ENCODE measurements at places on chromosomes 13 and 19.
A peak's percentile ranks its signal among the peaks of the same experiment; 100 is the strongest.

GRCh38 chr13:75326173-75327134 lies 155.5 kb downstream of the TBC1D4 start:
- DNase-seq: no peak

- no peak for DNase-seq
Measured at GRCh38 chr13:99847318-99847750, 124.2 kb downstream of the ZIC5 start.

GRCh38 chr13:27634791-27635190 lies 13.1 kb downstream of the POLR1D start:
- no peak for DNase-seq

GRCh38 chr13:97226013-97226412 lies 3.9 kb downstream of the MBNL2 start:
- DNase-seq: no peak

DNA sequence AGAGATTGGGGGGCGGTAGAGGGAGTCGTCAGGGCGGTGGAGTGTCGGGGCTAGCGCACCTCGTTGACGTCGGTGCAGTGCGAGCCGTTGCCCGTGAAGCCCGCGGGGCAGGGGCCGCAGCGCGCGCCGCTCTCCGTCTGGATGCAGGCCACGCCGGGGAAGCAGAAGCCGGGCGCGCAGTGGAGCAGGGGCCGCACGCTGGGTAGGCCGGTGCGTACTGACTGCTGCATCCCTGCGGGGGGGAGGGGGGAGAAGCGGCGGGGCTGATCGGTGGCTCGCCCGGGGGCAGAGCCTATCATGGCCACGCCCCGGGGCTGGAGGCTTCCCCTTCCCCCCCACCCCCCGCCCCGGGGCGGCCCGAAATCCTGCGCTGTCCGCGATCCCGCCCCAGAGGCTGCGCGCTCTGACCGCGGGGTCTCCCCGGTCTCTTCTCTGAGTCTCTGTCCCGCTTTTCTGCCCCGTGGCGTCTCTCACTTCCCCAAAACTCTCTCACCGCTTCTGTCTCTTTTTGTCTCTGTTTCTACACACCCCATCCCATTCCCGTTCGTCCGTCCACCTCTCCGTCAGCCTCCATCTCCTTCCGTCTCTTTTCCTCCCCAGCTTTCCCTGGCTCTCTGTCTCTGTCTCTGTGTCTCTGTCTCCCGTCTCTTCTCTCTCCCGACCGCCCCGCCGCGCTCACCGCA lies 1.1 kb downstream of the COMP start:
- DNase-seq: no peak

DNA sequence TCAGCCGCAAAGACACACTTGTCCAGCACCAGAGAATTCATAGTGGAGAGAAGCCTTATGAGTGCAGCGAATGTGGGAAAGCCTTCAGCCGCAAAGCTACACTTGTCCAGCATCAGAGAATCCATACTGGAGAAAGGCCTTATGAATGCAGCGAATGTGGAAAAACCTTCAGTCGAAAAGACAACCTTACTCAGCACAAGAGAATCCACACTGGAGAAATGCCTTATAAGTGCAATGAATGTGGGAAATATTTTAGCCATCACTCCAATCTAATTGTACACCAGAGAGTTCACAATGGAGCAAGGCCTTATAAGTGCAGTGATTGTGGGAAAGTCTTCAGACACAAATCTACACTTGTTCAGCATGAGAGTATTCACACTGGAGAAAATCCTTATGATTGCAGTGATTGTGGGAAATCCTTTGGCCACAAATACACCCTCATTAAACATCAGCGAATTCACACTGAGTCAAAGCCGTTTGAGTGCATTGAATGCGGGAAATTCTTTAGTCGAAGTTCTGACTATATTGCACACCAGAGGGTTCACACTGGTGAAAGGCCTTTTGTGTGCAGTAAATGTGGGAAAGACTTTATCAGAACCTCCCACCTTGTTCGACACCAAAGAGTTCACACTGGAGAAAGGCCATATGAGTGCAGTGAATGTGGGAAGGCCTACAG lies 6.8 kb downstream of the ZNF134 start:
- DNase-seq: no peak

- DNase-seq: no peak
Measured at GRCh38 chr19:12126707-12127106, 13.4 kb downstream of the ZNF20 start.

DNA sequence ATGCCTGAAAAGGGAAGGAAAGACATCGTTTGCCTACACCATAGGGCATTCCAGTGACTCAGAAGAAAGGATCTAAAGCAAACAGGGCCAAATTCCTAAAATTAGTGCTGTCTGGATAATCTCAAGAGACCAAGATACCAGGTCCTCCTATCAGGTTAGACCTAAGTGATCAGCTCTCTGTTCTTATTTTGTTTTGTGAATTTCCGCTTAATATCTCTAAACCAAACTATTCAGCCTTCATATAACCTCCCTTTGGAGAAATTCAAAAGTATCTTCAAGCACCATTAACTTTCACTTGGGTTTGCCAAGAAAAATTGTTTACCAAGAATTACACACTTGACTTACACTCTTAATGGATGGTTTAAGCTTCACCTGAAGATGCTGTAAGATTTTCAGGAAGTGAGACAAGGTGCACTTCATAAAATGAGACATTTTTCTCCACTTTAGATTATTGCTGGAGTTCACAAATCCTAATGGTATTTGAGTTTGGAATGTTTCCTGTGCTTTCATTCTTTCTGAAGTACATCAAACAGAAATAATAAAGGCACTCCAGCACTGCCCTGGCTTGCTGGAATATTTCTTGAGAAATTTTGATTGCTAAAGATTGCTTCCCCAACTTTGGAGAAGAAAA lies 376.1 kb downstream of the LMO7 start:
- no peak for DNase-seq

DNA sequence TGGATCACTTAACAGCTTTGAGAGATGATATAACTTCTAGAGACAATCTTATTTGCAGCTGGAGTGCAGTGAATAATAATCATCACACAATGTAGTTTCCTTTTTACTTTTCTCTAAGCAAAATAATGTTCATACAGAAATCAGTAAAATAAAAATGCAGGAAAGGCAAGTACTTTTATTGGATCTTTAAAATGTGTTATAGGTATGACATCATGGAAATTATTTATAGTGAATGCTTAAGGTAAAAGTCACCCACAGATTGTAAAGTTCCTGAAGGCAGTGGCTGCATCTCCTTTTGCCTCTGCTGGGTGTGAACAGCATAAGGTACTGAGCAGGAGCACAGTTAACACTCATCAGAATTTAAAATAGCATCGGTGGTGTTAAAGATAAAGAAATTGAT lies 17.3 kb upstream of the IL17D start:
- no peak for DNase-seq

DNA sequence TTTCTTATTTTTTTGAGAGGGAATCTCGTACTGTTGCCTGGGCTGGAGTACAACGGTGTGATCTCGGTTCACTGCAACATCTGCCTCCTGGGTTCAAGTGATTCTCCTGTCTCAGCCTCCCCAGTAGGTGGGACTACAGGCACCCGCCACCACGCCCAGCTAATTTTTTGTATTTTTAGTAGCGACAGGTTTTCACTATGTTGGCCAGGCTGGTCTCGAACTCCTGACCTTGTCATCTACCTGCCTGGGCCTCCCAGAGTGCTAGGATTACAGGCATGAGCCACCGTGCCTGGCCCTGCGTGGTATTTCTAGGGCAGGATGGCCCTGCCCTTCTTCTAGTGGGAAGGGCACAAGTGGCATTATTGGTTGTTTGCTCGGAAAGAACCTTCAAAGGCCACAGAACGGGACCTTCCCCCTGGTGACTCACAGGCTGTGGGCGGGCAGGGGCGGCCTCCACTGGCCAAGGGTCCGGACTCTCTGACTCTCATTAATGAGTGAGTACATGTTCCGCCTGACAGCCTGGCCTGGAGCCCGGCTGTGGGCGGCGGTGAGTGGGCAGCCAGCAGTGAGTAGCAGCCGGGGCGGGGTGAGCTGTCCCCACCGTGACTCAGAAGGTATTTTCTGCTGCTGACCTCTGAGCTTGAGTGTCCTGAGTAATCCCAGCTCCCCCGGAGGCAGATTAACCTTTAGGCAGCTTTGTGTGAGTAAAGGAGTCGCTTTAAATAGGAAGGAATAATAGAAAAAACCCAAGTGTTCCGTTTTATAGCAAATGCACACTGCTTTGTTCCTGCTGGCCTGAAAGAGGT lies 5.1 kb downstream of the DOT1L start:
- DNase-seq: peak; percentile 54

DNA sequence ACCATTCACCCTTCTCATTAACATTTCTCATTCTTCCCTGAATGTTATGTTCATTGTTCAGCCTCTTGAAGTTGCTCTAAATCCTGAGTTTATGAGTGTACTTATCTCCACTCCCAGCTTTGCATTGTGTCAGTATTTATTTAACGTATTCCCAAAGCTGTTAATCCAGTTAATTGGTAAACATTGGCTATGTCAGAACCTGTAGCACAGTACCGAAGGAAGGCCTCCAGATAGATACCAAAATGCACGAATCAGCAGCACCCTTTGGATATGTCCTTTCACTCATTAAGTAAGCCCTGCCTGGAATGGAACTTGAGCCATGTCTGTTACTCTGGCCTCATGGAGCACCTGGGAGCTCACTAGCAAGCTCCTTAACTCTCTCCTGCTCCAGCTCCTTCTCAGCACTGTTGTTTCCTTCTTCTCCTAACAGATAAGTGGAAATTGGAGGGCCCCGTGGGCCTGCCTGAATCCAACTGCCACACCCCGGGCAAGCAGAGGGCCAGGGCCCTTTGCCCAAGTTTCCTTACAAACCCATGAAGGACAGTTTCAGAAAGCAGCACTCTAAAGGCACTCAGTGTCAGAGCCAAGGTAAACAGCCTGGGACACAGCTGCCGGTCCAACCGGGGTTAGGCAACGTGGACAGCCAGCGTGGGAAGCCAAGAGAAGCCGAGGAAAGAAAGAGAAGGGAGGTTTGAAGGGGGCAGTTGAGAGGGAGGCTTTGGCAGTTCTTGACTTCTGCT lies 155.0 kb upstream of the SERP2 start:
- DNase-seq: no peak

- DNase-seq: no peak
Measured at GRCh38 chr13:89951341-89951740, 1396.1 kb upstream of the MIR17HG start.

- no peak for DNase-seq
Measured at GRCh38 chr19:14611051-14611450, 28.2 kb downstream of the CLEC17A start.

All from GDM1 (cell line).